ENCODE measurements at places on chromosomes 4 and X.
A peak's percentile ranks its signal among the peaks of the same experiment; 100 is the strongest.

DNA sequence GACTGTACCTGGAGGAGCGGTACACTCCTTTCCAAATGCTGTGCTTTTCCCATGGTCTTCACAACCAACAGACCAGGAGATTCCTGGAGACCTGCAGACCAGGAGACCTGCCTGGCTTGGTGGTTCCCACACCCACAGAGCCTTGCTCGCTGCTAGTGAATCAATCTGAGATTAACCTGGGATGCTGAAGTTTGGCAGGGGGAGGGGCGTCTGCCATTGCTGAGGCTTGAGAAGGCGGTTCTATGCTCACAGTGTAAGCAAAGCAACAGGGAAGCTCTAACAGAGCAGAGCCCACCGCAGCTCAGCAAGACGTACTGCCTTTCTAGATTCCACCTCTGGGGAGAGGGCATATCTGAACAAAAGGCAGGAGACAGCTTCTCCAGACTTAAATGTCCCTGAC lies 34.5 kb upstream of the FAAH2 start:
- no peak for DNase-seq

DNA sequence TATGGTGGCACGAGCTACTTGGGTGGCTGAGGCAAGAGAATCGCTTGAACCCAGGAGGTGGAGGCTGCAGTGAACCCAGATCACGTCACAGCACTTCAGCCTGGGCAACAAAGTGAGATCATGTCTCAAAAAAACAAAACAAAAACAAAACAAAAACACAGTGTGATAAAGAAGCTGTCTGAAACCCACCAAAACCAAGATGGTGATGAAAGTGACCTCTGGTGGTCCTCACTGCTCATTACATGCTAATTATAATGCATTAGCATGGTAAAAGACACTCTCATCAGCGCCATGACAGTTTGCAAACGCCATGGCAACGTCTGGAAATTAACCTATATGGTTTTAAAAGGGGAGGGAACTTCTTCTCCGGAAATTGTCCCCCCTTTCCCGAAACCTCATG lies 29.4 kb upstream of the OPHN1 start:
- no peak for DNase-seq

GRCh38 chrX:110569506-110569905 lies 210.9 kb downstream of the RTL9 start:
- DNase-seq, result no peak

- no peak for DNase-seq
Observed at GRCh38 chr4:92519727-92520126, 216.0 kb downstream of the GRID2 start.

GRCh38 chr4:126959056-126959745 lies 673.6 kb upstream of the INTU start:
- no peak for DNase-seq

- DNase-seq, result no peak
Observed at GRCh38 chr4:188305690-188306089, 166.4 kb downstream of the TRIML1 start.

DNA sequence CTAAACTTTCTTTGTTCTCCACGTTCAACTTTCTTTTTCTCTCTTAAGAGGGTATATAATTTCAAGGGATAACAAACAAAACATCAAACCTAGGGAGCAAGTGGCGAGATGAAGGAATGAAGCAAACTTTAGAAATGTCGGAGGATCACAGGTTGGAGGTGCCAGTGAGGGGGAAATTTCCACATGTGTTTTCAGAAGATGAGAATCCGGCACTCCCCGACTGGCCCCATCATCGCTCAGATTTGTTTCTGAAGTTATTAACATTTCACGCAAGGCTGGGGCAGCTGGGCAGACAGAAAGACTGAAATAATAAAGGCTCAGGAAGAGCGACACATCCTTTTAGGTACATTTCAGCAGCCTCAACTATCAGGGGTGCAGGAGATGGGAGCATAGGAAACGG lies 134.9 kb downstream of the SMIM20 start:
- no peak for DNase-seq

DNA sequence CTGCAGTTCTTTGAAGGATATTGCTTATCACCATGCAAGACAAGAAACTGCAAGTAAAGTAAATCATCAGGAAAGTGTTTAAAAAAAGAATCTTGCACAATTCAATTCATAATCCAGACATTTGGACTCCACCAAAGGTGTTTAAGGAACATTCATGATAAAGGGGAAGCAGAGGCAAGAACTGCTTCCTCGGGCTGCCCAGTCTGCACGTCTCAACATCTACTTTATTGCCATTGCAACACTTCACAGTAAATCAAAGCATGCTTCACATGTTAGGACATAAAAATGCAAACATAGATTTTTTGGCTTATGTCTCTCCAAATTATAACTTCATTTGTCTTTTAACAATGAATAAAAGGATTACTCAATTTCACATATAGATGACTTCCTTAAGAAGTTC lies 42.5 kb downstream of the MID1 start:
- DNase-seq, result no peak

GRCh38 chrX:136488706-136489105 lies 959 bp downstream of the BRS3 start:
- no peak for DNase-seq

DNA sequence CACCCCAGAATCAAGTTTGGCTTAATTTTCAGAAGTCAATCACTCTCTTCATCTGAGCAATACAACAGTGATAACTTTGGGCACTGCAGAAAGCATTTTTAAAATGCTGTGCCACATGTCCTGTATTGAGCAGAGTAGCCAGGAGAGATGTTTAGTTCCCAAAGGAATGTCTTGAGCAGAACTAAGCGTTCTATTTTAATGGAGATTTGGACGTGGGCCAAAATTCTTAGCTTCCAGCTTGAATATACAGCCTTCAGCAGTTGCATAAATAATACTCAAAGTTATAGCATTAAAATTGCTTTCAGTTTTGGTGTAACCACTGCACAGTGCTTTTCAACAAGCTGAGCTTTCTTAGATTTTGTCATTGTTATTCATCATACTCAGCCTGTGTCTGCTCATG lies 679.2 kb downstream of the NLGN4X start:
- DNase-seq, result no peak

DNA sequence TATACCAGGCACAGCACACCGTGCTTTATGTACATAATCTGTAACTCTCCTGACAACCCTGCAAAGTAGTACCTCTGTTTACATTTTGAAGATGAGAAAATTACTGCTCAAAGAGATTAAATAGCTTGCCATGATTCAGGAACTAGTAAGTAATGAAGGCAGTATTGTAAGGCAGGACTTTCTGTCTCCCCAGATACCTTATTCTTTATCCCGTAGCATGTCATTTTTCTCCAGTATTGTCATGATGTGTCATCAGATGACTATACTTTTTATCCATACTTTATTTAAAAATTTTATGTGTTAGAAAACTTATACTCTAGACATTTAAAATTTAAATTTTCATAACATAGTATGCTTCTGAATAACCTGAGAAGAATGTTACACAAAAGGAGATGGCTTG lies 188.3 kb upstream of the NUDT6 start:
- DNase-seq, result no peak

DNA sequence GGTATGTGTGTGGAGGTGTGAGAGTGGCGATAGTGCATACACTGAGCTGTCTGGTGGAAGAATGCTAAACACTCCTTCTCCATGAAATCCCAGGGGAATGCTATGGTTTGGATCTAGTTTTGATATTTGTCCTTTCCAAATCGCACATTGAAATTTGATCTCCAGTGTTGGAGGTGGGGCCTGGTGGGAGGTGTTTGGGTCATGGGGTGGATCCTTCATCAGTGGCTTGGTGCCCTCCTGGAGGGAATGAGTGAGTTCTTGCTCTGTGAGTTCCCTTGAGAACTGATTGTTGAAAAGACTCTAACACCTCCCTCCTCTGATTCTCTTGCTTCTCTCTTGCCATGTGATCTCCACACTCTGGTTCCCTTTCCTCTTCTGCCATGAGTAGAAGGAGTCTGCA lies 114.1 kb upstream of the HHIP start:
- DNase-seq, result no peak

DNA sequence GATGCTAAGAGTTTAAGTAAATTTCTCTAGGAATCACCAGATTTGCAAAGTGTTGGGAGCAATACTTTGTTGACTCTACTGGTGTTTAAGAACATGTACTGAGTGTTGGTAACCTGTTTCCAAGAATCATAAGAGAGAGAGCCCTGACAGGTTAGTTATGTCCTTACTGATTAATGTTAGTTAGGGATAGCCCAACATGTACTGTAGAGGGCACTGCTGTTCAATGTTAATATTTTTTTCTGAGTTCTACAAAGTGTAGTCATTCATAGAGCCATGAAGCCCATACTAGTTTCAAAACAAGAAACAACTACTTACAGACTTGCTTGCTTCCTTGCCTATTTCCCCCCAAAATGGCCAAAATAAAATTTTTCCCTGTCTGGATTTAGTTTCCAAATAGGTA lies 11.9 kb downstream of the TMPRSS11D start:
- DNase-seq, result peak; percentile 22

DNA sequence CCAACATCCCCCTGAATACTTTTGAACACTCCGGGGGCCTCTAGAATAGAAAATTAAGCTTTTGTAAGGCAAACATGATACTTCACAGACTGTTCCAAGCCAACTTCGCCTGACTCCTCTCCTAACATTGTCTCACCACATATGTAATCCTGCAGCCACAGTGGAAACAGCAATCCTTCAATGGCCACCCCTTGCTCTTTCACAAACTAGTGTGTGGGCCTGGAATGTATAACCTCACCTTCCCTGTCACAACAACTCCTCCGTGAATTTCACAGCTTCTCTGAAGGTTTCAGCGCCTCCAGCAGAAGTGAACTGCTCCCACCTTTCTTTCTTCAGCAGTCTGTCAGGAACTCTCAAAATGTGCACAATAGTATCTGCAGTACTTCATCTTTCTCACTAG lies 185.1 kb downstream of the ADGRL3 start:
- DNase-seq, result no peak

- DNase-seq, result no peak
Observed at GRCh38 chr4:153010146-153010545, 74.0 kb downstream of the FHDC1 start.

- peak; percentile 51 for DNase-seq
Observed at GRCh38 chr4:10063544-10064300, 42.4 kb upstream of the SLC2A9 start.

GRCh38 chrX:72540318-72540717 lies 32.3 kb downstream of the HDAC8 start:
- no peak for DNase-seq

DNA sequence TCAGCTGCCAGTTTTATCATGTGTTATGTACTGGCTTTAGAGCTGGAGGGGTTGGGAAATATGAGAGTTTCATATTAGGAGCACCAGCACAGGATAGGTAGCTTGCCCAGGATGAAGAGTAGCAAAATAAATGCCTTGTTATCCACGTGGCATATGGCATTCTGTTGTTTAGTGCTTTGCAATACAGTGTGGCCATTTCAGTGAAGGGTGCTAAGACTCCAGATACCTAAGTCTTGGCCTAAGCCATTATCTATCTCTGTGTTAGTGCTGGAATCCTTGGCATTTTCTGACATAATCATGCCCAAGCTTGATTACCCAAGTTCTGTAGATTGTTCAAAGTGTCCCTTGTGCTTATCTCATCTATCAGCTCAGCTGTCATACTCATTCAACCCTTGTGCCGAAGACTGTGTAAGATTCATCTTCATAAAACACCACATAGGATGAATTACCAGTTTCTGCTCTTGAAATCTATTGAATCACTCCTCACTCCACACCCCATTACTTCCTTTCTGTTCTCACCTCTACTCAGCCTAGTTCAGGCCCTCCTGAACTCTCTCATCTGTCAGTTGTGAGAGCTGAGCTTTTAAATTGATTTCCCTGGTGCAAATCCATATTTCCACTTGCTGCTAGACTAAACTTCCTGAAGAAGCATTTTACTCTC lies 73.5 kb downstream of the CLCN5 start:
- no peak for DNase-seq

DNA sequence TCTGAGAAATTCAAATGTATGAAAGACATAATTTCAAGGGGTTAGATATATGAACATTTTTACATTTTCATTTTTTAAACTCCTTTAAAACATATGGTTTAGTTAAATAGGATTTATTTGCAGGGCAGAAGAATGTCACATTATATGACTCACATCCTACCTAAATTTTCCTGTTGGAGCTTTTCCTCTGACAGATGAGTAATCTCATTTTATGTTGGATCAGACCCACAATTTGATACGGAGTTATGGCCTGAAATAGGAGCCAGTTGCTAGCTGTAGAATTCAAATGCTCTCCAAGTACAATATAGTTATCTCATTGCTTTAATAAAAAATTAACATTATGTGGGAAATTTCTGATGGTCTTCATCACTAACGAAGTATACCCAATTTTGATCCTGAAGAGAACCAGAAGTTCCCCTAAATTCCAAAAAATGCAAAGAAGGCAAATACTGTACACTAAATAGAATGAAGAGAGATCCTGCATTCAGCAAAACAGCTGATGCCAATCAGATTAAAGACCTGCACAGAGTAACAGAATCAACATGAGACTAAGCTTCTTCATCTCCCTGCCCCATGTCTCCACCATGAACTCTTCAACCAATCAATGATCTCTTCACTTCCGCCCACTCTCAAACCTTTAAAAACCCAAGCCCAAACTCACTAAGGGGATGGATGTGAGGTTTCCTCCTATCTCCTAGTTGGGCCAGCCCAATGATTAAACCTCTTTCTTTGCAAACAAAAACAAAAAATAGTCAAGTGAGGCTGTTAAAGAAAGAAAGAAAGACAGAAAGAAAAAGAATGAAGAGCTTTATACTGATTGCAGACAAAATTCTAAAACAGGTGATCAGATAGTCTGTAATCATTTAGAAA lies 10.9 kb upstream of the EXOSC9 start:
- peak; percentile 62 for DNase-seq

GRCh38 chr4:53688186-53688790 lies 97.0 kb upstream of the LNX1 start:
- DNase-seq, result no peak

DNA sequence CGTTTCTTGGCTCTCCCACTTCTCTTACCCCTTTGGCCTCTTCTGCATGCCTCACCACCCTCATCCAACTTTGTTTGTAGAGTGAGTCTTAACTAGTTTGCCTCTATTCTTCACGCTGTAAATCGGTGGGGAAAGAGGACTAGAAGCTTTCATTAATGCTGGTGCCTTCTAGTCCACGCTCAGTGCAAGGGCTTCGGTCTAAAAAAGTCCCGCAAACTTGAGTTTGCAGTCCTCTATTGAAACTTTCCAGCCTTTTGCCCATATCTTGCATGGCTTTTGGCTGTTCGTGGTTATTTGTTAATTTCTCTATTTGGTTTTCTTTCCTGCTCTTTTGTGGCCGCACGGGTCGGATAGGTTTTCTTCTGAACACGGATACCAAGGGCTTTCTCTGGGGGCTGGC lies 868 bp downstream of the DACH2 start:
- DNase-seq, result no peak

- DNase-seq, result no peak
Observed at GRCh38 chr4:10587697-10588096, 96.9 kb downstream of the CLNK start.
